ENCODE measurements at places on chromosomes 5 and 9.

GRCh38 chr5:42943931-42944631 lies 96.0 kb downstream of the ANXA2R start:
- DNase-seq = no peak

GRCh38 chr5:89934069-89934468 lies 475.5 kb downstream of the CETN3 start:
- no peak for DNase-seq

- no peak for DNase-seq
Observed at GRCh38 chr5:63249960-63250359, 671.3 kb downstream of the LRRC70 start.

DNA sequence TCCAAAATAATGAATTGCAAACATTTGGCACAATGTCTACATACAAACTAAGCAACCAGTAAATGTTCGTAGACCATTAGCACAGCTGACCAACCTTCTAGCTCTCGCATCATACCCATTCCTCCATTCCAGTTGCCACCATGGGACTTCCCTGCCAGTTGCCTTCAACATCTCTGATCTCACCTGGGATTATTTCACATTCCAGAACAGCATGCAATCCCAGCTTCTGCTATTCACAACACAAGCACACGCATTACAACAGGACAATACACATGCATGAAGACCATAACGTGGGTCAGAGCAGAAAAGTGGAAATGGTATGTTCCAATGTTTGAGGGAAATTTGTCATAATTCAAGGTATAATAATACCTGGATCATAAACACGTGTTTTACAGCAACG lies 848.2 kb upstream of the DMAC1 start:
- DNase-seq = no peak

- no peak for DNase-seq
Observed at GRCh38 chr5:72146056-72146455, 38.8 kb downstream of the MAP1B start.

- DNase-seq = no peak
Observed at GRCh38 chr5:179536676-179537075, 13.7 kb upstream of the RUFY1 start.

- no peak for DNase-seq
Observed at GRCh38 chr5:2001300-2001699, 118.6 kb upstream of the IRX4 start.

DNA sequence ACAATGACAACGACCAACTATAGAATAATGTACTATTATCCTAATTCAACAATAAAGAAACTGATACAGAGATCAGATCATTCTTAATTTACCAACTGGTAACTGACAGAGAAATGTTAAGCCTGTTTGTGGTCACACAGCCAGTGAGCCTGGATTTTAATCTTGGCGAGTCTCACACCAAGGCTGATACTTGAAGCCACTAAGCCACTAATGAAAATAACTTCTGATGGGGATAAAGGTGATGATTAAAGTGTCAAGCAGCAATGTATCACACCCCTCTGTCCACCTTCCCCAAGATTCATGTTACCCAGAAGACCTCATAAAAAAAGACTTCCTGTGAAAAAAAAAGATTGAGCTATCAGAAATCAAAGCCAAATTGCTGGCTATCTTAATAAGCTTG lies 350.5 kb downstream of the SPOCK1 start:
- DNase-seq = no peak

GRCh38 chr5:15798006-15798405 lies 298.0 kb downstream of the FBXL7 start:
- DNase-seq = no peak

DNA sequence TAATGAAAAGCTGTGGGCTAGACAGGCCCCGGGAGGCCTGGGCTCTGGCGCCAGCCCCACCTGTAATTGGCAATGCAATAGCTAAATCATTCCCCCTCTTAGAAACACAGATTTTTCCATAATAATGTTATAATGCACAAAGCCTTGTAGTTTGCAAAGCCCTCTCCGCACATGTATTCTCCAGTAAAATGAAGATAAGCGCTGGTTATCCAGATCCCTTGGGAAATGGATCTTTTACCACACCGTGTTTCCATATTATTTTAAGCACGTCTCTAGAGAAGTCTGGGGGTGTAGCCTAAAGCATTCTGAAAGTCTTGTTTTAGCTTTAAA lies 1.1 kb upstream of the APBA1 start:
- DNase-seq = no peak

DNA sequence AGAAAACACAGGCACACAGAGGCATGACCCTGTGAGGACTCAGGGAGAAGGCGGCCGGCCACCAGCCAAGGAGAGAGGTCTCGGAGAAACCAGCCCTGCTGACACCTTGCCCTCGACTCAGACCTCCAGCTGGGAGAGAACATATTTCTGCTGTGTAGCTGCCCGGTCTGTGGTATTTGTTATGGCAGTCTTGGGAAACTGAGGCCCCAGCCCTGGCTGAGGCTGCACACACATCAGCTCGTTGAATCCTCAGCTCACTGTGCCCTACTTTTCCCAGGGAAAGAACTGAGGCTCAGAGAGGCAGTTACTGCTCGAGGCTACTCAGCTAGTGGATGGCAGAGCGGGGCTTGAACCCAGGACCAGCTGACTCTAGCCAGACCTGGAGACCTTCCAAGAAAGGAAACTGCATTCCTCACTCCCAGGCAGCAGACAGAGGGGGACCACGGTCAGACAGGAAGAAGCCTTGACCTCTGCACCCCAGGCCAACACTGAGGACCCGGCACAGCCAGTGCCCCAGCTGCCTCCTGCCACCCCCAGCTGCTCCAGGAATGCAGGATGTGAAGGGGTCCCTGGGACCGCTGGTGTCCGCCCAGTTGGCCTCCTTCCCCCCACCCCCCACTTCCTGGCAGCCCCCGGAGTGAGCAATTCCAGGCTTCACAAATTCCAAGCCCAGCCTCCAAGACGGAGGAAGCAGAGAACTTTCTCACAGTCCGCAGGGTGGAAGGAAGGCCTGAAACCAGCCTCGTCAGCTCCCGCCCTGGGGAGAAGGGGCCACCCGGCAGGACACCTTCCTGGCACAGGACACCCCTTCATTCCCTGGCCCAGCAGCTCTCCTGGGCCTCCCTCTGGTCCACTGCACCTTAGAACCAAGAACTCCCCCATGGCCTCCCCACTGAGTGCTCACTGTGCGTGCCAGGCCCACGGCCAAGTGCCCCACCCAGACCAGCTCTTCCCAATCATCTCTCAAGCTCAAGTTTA lies 69.9 kb downstream of the LRSAM1 start:
- no peak for DNase-seq

- no peak for DNase-seq
Observed at GRCh38 chr5:58266402-58266801, 193.5 kb downstream of the PLK2 start.

DNA sequence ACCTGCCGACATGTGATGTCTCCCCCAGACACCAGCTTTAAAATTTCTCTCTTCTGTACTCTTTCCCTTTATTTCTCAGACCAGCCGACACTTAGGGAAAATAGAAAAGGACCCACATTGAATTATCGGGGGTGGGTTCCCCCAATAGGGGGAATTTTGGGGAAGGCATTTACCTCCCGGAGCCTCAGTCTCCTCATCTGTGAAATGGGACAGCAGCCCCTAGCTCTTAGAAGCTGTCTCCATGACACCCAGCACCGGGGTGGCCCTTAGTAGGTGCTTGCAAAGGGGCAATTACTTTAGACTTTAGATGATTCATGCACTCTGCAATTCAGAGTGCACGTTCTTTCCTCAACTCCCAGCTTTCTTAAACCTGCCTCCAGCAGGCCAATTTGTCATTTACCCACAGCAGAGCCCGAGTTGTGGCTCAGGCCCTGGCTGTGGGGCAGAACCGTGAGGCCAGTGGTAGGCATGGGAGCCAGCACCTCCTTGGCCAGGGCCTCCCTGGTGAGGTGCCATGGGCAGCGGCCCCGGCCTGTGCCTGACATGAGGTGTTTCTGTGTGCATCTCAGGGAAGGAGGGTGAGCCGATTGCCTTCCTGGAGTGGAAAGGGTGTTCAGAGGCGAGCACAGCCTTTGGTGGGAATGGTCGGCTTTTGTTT lies 51.7 kb downstream of the SH3PXD2B start:
- no peak for DNase-seq

Data from activated T-cell treated with anti-CD3 and anti-CD28 coated beads, Interleukin-2, amount 50 U/mL, for 1 hour (primary cell).